B cell (primary cell): ENCODE measurements at places on chromosomes 3 and 15. TPM values are rescaled to one million over a fixed set of nuclear protein-coding genes. Genes with fewer than 3 reads are reported as not detected.

The PRKCI gene
- 9.9 and 11.1 TPM in 2 replicates for total RNA-seq

The PXYLP1 gene
- 4.5 and 5.4 TPM in 2 replicates for total RNA-seq

The ELP6 gene
- 32.0 and 36.7 TPM in 2 replicates for total RNA-seq

The STRIT1 gene
- total RNA-seq, result not detected in 2 replicates

The PLIN1 gene
- 0.53 and 1.2 TPM in 2 replicates for total RNA-seq

The CHRFAM7A gene
- 1.1 and 1.2 TPM in 2 replicates for total RNA-seq

The TRIM42 gene
- not detected in 2 replicates for total RNA-seq

The PDE8A gene
- 51.1 and 54.8 TPM in 2 replicates for total RNA-seq

The RASL12 gene
- not detected in 2 replicates for total RNA-seq

The BRK1 gene
- total RNA-seq, result 82.8 and 86.3 TPM in 2 replicates

The STX19 gene
- total RNA-seq, result not detected in 2 replicates

The GP5 gene
- total RNA-seq, result 0.15 and 0.22 TPM in 2 replicates

The ADAMTS9 gene
- total RNA-seq, result not detected in 2 replicates

The TRIM71 gene
- total RNA-seq, result not detected in 2 replicates

The TM6SF1 gene
- total RNA-seq, result 1.4 and 1.6 TPM in 2 replicates

- no peak for DNase-seq
Observed at GRCh38 chr3:73350996-73351395, 273.7 kb downstream of the PDZRN3 start.

DNA sequence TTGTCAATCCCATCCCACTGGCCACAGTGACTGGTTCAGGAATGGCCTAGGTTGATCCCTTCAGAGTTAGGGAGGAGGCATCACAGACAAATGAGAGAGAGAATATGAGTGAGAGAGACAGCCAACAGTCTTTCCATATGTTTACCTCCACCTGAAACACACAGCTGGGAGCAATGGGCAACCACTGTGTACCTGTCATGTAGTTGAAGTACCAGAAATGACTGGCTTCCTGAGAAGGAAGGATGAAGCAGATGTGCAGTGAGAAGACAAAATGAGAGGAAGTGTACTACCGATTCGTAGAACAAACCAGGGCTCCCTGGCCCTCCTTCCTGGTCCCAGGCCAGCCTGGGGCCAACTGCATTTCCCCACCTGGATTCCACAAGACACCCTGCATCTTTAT lies 27.4 kb downstream of the SRGAP3 start:
- DNase-seq, result no peak

DNA sequence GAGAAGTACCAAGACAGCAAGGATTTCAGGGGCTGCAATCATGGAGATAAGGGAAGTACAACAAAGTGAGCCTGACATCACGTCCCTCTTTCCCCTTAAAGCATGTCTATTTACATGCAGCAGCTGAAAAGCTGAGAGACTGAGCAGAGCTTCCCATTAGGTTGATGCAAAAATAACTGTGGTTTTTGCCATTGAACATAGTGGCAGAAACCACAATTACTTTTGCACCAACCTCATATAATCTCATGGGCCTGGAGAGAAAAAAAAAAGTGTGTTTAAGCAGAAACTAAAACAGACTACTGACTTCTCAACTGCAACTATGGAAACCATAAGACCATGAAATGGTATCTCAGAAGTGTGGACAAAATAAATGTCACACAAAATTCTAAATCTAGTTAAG lies 48.3 kb downstream of the CCDC12 start:
- peak; percentile 61 for DNase-seq

DNA sequence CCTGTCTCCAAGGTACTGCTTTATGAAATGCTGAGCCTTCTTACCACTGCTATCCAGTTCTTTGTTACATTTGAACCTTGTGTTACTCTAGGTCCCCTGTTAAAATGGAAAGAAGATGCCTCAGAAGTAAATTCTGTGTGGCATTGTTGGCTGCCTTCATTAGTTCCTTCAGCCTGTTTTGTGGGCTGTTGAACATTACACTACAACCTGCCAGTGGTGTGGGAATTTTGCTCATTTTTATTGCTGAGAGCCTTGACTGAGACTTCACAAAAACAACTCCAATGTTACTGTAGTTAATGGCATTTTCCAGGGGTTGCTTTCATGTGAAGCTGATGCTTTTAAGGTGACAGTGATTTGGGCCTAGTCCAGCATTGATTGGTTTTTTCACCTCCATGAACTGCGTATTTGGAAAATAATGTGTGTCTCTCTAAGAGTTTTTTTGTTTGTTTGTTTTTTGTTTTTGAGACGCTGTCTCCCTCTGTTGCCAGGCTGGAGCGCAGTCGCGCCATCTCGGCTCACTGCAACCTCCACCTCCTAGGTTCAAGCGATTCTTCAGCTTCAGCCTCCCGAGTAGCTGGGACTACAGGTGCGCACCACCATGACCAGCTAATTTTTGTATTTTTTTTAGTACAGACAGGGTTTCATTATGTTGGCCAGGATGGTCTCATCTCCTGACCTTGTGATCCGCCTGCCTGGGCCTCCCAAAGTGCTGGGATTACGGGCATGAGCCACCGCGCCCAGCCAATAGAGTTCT lies 4.3 kb downstream of the MAPK6 start:
- no peak for DNase-seq

GRCh38 chr15:96334017-96334704 lies 3.7 kb downstream of the NR2F2 start:
- no peak for DNase-seq

GRCh38 chr3:71580636-71581456 lies 2.7 kb downstream of the FOXP1 start:
- DNase-seq, result peak; percentile 53

- DNase-seq, result no peak
Observed at GRCh38 chr15:99326235-99326634, 75.0 kb downstream of the LRRC28 start.

- no peak for DNase-seq
Observed at GRCh38 chr3:66655671-66656070, 154.8 kb upstream of the LRIG1 start.

DNA sequence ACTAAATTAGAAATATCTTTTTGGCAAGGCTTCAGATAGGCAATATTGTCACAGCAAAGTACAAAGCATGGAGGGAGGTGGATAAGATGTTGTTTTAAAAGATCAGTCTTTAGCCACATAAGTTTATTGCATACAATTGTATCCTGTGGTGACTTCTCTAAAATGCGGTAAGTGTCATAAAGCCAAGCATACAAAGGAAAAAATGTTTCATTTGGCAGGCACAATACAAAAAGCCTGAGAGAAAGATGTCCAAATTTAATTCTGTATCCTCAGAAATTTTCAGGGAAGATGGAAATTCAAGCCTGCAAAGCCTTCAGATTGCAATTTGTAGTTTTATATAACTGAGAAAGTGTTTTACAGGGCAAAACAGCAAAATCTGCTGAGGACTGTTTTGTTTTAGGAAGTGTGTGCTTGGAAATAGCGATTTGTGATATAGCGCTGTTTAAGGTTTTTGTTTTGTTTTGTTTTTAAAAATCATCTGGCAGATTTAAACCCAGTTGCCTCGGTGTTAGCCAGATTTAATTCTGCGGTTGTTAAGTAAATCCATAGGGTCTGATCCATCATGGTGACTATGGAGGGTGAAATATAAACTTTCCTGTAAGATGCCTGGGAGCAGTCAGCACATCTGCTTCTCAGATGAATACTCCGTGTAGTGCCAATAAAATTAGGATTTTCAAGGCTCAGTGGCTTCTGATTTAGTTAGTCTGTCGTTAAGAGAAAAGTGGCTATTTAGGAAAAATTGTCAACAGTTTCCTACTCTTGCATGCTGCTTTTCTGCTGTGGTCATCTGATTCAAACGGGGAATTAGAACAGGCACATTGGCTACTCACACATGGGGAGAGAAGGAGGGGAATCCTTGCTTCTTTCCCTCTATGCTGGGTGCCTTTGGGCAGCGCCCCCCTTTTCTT lies 8.0 kb downstream of the KAT2B start:
- no peak for DNase-seq

DNA sequence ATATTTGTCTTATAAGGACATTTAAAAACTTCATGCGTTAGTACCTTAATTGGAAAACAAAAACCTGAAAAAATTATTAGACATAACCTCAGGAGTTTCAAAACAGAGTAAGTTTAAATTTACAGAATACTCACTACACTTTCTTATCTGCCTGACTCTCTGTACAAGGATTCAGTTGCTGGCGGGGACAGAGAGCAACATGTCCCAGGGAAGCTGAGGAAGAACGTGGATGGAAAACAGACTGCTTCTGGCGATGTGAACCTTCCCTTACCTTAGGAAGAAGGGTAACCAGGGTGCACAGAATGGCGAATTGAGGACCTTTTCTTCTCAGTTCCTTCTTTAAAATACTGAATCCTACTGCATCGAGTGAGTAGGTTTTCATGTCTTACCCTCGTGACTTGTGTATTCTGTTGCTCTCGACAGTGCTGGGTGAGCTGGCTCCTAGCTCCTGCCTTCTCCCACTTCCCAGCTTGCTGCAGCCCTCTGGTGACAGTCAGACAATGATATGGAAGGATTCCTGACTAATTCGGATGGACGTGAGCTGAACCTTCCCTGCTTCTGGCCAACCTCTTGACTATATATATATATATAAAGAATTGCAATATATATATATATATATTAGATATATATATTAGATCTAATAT lies 178.2 kb downstream of the PDZRN3 start:
- no peak for DNase-seq

DNA sequence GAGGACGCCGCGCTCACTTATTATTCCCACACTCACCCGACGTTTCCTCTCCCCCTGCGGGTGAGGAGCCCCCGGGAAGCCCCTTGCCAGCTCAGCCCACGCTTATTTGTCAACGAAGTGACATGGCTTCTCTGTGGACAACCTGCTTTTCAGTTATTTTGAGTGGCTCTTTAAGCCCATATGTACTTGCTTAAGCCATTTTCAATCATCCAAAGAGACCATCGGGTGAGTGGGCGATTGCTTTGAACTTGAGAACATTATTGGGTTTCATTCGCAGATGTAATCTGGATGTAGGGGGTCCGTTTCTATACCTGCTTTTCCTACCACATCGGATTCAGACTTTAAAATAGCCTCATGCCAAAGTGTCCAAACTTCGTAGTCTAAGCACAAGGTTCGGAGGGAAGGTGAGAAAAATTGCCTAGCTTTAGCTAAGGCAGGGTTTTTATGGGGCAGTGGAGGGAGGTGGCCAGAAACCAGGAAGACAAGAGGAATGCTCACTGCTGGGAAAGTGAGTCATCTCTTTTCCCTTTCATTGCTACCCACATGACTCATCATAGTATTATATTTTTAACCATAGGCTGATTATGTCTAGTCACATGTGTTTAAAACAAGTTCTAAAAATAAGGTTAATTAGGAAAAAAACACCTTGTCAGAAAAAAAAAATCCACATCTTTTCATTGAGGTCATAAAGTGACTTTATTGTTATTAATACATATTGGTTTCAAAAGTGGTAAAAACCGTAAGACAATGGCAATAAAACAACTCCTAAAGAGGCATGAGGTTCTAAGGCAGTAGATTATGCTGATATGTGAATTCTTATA lies 773.1 kb upstream of the NR2F2 start:
- no peak for DNase-seq

GRCh38 chr3:98697225-98697624 lies 65.9 kb upstream of the ST3GAL6 start:
- DNase-seq, result no peak

- DNase-seq, result no peak
Observed at GRCh38 chr3:162777118-162777517, 1280.5 kb downstream of the OTOL1 start.

DNA sequence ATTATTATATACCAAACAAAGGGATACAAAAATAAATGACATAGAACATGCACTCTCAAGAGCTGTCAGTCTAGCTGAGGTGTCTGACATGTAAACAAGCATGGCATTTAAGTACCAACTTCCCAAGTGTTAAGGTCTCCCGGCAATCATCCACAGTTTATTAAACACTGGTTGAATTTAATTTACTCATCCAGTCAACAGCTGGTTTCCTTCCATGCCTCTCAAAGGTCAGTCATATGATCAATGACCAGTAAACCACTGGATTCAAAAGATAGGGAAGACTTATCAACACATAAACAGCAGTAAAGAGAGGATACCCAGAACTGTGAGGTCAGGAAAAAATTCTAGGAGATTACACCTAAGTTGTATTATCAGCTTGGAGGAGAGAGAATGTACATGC lies 80.4 kb downstream of the ADAM10 start:
- DNase-seq, result no peak

- peak; percentile 36 for DNase-seq
Observed at GRCh38 chr15:52800828-52801747, 11.0 kb upstream of the ONECUT1 start.

- DNase-seq, result peak; percentile 20
Observed at GRCh38 chr3:151987893-151988292, 114.5 kb downstream of the SUCNR1 start.

DNA sequence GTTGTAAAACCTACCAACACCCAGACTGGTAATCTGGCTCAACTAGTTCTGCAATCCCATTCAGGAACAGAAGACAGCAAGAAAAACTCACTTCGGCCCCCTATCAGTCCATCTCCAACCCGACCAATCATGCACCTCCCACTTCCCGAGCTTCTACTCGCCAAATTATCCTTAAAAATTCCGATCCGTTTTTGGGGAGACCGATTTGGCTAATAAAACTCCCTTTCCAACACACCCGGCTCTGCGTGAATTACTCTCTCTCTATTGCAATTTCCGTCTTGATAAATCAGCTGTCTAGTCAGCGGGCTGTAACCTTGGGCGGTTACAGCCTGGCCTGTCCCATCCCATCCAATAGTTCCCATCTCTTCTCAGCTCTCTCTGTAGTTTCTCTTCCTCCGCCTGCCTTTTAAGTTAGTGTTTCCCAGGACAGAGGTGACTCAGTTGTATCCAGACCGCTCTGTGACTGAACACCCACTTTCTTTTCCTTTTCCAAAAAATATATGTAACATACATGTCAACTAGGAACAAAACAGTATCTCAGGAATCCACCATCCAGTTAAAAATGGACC lies 780 bp upstream of the ACAD9 start:
- no peak for DNase-seq

DNA sequence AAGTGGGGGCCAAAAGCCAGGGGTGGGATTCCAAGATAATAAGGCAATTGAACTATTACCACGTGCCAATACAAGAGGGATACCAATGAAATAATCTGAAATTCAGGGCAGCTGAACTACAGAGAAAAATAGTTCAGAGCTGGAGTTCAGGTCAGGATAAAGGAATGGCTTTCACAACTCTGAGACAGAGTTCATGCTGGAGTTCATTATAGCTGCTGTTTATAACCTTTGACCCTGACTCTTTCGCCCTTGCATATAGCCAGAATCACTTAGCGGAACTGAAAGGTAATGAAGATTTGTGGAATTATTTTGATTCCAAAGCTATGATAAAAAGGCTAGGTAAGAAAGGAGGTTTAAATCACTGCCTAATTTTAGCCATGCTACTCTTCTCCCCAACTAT lies 55.5 kb upstream of the LRRN1 start:
- no peak for DNase-seq

GRCh38 chr15:46441294-46442062 lies 806.6 kb downstream of the SQOR start:
- DNase-seq, result no peak
